CD8-positive, alpha-beta memory T cell (primary cell): ENCODE measurements at places on chromosomes 7 and 10. TPM values are rescaled to one million over a fixed set of nuclear protein-coding genes. Genes with fewer than 3 reads are reported as not detected.

DNA sequence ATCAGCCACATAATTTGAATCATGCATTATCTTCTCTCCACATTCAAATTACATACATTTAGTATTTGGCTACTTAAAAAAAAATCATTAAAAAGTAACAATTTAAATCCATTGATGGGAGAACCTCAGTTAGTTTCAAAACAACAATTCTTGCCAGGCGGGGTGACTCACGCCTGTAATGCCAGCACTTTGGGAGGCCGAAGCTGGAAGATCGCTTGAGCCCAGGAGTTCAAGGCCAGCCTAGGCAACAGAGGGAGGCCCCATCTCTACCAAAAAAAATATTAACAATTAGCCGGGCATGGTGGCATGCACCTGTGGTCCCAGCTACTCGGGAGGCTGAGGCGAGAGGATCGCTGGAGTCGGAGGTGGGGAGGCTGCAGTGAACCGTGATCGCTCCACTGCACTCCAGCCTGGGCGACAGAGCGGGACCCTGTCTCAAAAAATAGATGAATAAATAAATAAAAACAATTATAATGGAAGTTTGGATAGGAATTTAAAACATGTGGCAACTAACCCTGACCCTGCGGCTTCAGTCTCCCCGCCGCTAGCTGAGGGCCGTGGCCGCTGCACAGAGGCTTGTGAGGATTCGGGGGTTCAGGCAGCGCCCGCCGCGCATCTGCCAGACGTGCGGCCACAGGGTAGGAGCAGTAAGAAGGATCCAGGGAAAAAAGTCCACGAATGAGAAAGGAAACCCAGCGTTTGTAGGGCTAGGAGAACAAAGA, 1.1 kb upstream of the CSGALNACT2 start:
- DNase-seq = no peak

DNA sequence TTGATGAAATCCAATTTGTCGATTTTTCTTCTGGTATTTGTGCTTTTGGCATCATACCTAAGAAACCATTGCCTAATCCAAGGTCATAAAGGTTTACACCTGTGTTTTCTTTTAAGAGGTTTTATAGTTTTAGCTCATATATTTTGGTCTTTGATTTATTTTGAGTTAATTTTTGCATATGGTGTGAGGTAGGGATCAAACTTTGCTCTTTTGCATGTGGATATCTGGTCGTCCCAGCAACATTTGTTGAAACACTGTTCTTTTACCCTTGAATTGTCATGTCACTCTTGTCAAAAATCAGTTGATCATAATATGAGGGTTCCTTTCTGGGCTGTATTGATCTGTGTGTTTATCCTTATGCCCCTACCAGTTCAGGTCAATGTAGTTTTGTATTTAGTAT, 232.5 kb upstream of the SH2B2 start:
- no peak for DNase-seq

DNA sequence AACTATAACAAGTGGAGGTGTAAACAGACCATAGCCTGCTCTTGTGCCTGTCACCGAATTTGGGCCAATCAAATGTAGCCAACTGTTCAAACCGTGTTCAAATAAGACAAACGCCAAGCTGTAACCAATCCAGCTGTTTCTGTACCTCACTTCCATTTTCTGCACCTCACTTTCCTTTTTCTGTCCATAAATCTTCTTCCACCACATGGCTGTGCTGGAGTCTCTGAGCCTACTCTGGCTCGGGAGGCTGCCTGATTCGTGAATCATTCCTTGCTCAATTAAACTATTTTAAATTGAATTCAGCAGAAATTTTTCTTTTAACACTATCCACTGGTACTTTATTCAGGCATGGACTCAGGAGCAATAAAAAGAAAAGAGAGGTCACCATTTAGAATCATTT, 29.9 kb upstream of the COL1A2 start:
- no peak for DNase-seq

DNA sequence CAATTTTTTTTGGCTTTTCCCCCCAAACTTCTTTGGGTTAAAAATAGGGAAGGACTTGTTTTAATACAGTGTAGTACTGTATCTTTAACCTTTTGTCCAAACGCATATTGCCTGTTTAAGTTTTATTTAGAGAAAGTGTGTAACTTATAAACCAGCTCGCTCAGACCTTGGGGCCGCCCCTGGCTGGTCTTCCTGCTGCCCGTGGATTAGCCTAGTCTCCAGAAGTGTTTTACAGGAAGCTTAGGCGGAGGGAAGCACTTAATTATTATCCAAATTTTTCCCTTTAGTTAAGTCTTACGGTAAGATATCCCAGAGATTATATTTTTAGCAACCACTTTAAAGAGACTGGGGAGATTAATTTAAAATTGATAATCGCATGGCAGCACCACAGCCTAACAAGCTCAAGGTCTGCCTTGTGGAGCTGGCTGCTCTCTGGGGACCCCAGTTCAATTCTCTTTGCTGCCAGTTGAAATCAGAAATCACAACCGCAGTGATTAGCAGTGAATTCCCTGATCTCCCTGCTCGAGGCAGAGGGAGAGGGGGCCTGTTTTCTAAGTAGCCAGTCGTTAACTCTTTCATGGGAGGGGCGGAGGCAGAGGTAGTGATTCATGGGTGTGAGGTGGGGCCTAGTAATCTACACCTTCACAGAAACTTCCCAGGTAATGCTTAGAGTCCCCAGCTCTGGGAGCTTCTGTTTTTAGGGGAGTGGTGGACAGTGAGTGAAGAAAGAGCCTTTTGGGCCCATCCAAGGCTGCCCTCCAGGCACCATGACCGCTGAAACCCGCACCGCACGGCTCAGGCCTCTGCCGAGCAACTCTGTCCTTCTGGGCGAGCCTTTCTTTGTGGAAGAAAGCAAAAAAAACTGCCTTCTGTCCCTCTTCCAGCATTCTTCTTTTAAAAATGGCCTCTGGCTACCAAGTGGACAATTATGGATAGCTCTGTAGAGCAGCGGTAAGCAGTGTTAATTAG, 548.7 kb upstream of the GALNT17 start:
- no peak for DNase-seq

DNA sequence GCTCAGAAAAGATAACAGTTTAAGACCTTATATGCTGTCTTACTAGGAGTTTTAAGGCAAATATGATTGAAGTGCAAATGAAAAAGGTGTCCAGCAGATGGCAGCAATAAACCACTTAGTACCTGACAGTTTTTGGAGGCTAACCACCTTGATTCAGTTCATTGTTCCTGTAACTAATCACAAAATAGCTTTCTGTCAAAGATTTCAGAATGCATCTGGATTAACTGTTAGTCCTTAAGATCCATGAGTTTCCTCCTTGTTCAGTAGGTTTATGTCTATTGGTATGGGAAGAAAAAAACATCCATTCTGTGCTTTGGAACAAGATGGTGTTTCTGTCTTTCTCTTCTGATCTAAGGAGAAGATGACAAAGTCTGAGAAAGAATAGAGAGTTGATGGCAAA, 46.6 kb downstream of the CCSER2 start:
- peak; percentile 6 for DNase-seq

GRCh38 chr7:43198599-43199090, 86.2 kb downstream of the HECW1 start:
- no peak for DNase-seq

- DNase-seq = no peak
These were observed 5.5 kb upstream of the BLNK start for GRCh38 chr10:96276831-96277230.

- no peak for DNase-seq
These were observed 71.9 kb downstream of the SRI start for GRCh38 chr7:88147949-88148348.

GRCh38 chr10:110679486-110680272, 35.5 kb downstream of the RBM20 start:
- no peak for DNase-seq

DUS4L gene
- 11.6 TPM for total RNA-seq

OPN1SW gene
- total RNA-seq = not detected

IFIT2 gene
- total RNA-seq = 1.5 TPM
